Pulmonary artery endothelial cell (primary cell): ENCODE measurements at places on chromosomes 2 and 18.

GRCh38 chr2:97997784-97998392, 2.1 kb upstream of the TMEM131 start:
- DNase-seq: no peak

DNA sequence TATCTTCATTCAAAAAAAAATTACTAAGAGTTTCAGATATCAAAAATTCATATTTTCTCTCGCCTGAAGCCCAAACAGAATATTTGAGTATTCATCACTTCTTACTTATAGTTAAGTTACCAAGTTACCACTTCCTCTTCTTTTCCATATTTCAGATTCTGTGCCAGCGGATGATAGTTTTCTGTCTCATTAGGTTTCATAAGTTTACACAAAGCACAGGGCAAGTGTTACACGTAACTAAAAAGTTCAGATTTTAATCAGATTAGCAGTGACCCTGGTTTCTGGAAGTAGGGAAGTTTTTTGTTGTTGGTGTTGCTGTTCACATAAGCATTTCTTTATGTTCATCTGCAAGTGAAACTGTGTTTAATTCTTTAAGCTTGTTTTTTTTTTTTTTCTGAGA, 10.2 kb downstream of the AFTPH start:
- DNase-seq: no peak

GRCh38 chr2:67561457-67561965, 164.4 kb downstream of the ETAA1 start:
- peak; percentile 82 for DNase-seq

DNA sequence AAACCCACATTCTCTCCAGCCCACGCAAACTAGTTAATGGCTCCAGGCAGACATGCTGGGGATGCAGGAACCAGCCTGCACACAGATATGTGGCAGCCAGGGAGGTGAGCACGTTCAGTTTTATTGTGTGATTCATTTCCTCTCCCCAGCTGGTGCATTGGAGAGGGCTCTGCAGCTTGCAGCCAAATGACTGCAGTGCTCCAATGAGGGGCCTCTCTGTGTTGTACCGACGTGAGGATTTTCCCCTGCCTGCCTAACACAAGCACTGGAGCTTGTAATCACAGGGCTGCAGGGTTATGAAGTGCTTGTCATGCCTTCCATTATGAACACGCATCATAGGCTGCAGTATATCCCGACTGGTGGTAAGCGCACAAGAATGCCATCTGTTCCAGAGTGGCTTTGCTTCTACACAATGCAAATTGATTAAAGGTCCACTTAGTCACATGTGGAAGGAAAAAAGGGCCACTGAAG, 92.3 kb upstream of the THUMPD2 start:
- DNase-seq: no peak

GRCh38 chr2:33598561-33599174, 431 bp downstream of the FAM98A start:
- DNase-seq: no peak

DNA sequence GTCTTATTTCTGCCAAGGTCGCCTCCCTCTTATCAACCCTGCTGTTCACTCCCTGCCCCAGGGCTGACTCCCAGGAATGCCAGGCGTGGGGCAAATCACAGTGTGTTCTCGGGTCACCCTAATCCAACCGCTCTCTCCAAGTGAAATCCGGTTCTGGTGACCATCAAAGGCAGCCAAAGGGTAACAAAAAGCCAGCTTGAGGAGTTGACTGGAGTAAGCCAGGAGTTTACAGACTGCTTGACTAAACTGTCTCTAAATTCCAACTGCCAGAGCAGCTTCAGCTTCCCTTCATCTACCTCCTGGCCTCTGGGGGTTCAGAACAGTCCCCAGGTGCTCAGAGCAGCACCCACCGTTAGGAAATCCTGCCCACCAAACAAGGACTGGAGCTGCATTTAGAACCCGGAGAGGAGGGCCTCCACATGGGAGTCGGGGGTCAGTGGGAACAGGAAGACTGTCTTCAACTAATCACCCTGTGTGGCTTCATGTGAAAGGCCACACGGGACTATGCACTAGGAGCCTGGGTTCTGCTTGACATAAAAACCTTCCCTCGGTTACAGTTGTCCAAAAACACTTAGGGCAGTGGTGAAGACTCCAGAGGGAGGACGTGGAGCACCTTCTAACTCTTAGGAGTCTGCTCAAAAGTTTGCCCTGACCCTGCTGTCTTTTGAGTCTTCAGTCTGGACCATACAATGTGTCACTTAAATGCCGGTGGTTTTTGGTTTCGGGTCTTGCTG, 24.2 kb upstream of the MCFD2 start:
- DNase-seq: no peak

- DNase-seq: no peak
Measured at GRCh38 chr2:206804326-206804725, 38.9 kb downstream of the FASTKD2 start.

DNA sequence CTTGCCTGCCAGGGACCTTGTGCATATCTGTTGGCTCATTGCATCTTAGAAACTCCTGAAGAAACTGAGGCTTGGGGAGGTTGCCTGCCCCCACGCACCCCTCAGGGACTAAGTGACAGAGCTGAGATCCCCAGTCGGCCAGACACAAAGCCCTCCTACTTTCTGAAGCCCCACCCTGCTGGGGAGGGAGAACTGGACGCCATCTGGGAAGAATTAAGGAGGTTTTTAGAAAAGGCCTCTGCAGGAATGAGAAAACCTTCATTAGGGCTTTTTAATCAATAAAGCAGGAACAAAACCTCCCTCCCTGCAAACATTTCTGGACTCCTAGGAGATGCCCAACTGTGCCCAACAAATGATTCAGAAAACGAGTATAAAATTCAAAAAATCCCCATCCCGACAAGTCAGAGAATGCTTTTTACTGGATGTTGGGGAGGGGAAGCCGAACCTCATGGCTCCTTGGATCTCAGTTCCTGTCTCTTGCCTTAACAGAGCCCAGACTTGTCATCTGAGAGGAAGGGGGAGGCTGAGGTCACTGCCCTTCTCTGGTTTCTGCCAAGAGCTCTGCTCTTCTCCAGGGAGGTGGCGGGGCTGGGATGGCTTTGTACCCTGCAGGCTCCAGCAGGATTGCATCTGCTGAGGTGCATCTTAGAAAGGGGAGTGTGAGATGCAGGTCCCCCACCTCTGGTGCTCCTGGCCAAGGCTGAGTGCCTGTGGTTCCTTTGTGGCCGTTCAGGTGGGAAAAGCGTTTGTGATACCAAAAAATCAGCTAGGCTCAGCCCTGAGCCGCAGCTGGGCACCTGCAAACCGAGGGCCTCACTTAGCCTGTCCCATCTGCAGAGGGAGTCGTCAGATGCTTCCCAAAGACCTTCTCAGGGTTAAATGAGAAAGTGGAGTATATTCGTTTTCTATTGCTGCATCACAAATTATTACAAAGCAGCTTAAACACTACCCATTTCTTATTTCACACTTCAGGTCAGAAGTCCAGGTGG, 142.4 kb downstream of the ZFP36L2 start:
- DNase-seq: no peak
